ENCODE measurements at places on chromosomes 4 and X.

DNA sequence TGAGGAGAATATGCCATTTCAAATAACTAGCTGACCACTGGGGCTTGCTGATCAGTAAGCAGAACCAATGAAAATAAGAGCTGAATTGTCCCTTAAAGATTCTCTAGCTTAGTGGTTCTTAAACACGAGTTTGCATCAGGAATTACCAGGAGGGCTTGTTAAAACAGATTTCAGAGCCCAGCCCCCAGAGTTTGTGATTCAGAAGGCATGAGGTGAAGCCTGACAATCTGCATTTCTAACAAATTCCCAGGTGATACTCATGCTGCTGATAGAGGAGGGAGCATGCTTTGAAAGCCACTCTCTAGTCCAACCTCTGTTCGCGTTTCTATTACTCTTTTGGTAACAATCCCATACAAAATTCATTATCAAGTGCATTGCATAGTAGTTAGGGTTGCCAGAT is 35.5 kb downstream of the DCX start:
- DNase-seq = no peak

DNA sequence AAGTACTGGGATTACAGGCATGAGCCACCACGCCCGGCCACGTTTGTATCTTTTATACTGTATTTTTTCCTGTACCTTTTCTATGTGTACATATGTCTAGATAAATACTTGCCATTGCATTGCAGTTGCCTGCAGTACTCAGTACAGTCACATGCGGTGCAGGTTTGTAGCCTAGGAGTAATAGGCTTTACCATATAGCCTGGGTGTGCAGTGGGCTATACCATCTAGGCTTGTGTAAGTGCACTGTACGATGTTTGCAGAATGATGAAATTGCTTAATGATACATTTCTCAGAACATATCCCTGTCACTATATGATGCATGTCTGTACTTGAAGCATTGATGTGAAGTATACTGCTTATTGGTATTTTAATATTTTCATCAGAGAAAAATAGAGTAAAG is 115.4 kb upstream of the PUDP start:
- DNase-seq = no peak

DNA sequence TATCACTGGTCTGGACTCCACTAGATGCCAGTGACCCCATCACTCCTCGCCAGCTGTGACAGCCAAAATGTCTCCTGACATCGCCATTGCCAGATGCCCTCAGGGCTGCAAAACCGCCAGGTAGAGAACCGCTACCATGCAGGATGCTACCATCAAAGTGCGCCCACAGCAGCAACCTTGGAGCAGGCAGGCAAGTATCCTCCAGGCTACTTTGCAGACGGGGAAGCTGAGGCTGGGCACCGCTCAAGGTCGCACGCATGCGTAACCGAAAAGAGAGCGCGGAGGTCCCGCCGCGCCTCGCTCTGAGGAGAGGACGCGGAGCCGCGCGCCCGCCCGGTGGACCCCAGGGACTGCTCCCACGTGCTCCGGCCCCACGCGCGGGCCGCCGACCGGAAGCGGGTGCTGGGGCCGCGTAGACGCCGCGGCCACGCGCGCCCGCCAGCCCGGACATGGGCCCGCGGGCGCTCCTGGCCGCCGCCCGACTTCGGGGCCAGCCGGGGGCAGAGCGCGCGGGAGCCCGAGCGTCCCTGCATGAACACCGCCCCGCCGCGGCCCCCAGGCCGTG is at the start of gene STS:
Gene STS (plus strand): TSS at position 300 of the 565 bp plus-strand sequence. CDS start 105,488 bp downstream, outside the sequence.
- no peak for DNase-seq

DNA sequence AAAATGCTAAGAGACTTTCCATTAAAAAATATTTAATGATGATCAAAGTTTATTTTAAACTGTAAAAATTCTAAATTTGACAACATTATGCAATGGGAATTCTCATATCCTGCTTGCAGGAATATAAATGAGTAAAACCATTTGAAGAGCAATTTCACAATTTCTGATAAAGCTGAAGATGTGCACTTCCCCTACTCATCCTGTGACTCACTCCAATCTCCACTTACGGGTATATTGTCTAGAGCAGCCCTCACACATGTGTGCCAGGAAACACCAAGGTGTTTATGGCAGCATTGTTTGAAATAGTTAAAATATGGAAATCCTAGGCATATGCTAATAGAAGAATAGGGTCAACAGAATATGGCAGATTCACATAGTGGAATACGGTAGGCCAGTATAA is 158.4 kb downstream of the PDHA2 start:
- no peak for DNase-seq

DNA sequence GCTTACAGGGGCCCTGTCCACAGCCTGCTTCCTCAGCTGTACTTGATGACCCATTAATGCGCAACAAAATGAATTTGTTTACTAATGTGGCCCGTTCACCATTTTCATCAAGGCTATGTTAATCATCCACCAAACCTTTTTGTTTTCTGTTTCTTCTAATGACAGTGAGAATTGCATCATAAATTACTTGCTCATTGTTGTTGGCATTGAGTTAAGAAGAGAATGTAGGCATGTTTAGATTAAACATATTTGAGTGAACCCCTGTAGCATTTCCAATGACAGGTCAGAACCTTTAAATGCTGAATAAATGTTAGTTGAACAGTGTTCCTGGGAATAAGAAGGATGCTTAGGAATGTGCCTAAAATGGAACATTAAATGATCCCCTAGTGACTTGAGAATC is 183.4 kb downstream of the SPRY1 start:
- no peak for DNase-seq

DNA sequence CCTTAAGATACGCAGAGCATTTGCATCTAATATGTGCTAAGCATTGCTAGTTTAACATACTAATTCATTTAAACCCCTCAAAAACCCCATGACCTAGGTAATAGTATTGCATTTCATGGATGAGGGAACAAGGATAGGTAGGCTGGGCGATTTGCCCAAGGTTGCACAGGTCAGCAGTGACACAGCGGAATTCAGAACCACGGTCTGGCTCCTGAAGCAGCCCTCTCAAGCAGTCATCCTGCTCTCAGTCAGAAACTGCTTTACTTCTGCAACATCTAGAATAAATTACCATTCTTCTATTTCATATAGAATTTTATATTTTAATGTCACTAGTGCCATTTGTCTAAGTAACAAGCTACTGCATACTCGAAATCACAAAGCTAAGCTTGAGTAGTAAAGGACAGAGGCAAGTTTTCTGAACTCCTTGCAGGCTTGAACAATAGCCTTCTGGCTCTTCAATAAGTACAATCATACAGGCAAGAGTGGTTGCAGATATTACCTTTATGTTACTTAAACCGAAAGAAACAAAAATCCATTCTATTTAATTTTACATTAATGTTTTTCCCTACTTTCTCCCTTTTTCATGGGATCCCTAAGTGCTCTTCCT is 555 bp upstream of the SPP1 start:
- peak; percentile 49 for DNase-seq

GRCh38 chrX:47560934-47561658 is at the start of gene ARAF:
Gene ARAF (plus strand): TSS chrX:47561205. CDS start chrX:47562968, 1,763 bp downstream.
- peak; percentile 99 for DNase-seq

DNA sequence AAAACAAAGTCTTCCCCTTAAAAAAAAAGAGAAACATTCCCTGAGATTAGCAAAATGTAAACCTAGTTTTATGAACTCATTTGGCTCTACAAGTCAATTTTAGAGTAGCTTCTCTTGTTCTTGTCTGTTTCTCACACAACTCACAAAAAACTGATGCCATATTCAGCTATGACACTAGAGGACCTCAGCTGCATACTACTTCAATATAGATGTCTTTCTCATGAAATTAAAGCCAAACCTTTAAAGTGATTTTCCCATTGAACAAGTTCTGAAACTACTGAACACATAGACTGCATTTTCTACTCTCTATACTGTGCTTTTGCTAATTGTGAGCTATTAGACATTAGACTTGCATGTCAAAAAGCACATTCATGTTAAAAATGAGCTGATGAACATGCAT is 49.8 kb downstream of the TBCK start:
- DNase-seq = peak; percentile 77

GRCh38 chr4:136458326-136458725 is 1074.0 kb downstream of the PCDH18 start:
- DNase-seq = no peak
